ENCODE measurements at places on chromosomes 1 and 21.

DNA sequence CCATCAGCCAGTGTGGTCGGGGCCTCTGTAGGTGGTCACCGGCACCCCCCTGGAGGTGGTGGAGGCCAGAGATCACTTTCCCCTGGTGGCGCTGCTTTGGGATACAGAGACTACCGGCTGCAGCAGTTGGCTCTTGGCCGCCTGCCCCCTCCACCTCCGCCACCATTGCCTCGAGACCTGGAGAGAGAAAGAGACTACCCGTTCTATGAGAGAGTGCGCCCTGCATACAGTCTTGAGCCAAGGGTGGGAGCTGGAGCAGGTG, 961 bp downstream of the RBM15 start:
- DNase-seq = no peak

DNA sequence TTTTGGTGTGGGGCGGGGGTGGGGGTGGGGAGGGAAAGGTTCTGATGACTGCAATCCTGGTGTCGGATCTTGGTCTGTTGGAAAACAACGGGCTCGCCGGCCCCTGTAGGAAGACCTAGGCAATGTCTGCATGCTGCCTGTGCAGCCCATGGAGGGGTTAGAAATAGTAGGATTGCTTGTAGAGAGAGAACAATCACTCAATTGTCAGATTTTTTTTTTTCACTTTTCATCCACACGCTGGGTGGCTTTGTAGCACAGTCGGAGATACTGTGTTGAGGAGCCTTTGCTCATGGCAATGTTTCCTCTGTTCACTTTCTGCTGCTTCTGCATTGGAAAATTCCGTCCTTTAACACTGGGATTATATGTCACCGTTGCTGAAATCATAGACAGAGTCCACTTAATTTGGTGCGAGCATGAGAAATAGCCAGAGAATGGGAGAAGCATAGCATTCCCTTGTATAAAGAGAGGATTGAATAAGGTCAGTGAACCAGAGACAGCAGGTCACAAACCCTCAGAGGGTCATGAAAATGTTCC, 107.5 kb downstream of the MRPS6 start:
- no peak for DNase-seq

GRCh38 chr1:225534135-225534534, 106.3 kb upstream of the LBR start:
- no peak for DNase-seq

DNA sequence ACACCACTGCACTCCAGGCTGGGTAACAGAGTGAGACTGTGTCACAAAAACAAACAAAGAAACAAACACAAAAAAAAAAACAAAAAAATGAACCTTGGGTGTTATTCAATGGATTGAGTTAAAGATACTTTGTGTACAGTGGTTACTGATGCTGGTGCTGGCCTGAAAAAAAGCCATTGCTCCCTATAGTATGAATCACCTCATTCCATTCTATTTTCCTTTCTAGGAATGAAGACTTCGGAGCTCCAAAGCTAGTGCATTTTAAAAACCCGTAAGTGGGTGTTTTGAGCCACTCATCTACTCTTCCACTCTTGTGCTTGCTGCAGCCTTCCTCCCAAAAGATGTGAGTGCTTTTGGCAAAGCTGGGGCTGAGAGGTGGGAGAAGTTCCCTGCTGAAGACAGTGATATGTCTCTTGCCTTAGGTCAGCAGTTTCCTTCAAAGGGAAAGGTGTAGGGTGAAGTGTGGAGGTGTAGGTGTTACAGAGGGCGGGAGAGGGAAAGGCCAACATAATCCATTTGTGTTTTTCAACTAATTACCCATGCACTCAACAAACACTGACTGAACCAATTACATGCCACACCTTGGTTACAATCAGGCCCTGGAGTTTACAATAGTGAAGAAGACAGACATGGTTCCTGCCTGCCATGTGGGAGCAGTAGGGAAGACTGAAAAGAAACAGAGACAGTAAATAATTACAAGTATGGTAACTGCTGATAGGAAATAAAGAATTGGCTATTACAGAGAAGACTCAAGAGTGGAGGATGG, 55.0 kb upstream of the SERBP1 start:
- no peak for DNase-seq

- DNase-seq = no peak
Measured at GRCh38 chr1:226985239-226985838, 45.2 kb downstream of the COQ8A start.

- DNase-seq = peak; percentile 53
Measured at GRCh38 chr1:216958569-216958968, 235.3 kb upstream of the ESRRG start.

DNA sequence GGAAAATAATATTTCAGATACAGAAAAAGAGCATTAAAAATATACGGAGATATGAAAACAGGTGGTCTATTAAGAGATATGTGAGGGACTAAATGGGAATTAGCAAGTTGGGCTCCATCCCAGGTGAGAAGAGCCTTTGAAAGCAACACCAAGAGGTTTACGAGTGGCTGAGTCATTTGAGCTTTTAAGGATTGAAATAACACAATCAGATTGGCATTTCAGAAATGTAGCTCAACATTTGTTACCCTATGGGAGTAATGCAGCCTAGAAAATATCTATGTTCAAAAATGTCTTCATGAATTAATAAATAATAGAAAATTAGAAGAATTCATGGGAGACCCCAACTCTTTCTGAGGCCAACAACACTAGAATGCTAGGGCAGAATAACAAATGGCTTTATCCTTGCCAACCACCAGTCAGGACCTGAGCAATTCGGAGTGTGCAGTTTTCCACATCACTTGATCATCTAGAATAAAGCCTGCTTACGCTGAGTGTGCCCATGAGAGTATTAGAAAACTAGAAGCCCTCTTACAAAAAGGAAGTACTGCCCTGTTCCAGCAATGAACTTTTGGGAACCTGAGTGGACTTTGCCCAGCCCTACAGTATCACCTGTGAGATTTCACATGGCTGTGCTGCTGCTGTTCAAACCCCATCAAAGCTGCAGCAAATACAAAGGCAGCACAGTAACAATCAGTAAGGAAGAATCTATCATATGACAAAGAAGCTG, 538.0 kb upstream of the CAMK1G start:
- peak; percentile 26 for DNase-seq

DNA sequence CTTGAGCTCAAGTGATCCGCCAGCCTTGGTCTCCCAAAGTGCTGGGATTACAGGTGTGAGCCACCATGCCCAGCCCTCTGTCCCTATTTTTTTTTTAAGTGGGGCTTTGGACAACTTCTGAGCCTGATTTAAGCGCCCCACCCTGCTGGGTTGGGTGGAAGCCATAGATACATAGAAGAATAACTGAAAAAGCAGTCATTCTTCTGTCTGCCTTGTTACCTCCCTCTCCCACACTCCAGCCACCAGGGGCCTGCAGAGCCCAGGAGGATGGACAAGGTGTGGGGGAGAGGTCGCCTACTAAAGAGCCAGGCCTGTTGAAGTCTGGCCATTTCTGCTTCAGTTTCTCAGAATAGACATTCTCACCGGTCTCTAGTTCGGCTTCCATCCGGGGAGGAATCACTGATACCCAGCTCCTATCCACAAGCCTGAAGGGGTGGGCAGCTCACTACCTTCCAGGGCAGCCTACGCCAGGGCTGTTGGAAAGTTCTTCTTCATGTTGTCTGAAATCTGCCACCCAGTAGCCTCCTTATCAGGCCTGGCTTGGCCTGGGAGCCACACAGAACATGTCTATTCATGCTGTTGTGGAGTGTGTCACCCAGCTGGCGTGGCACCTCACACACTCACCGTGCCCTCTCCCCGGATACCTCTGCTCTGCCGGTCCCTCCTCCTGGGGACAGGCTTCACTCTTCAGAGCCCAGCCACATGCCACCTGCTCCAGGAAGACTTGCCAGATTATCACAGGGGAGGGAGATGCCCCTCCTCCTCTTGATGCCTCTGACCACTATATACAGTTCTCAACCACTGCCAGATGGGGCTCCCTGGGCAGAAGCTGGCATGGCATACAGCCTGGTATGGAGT, 27.7 kb downstream of the KNCN start:
- DNase-seq = peak; percentile 50

GRCh38 chr1:198943484-198944187, 304.8 kb downstream of the PTPRC start:
- DNase-seq = no peak

DNA sequence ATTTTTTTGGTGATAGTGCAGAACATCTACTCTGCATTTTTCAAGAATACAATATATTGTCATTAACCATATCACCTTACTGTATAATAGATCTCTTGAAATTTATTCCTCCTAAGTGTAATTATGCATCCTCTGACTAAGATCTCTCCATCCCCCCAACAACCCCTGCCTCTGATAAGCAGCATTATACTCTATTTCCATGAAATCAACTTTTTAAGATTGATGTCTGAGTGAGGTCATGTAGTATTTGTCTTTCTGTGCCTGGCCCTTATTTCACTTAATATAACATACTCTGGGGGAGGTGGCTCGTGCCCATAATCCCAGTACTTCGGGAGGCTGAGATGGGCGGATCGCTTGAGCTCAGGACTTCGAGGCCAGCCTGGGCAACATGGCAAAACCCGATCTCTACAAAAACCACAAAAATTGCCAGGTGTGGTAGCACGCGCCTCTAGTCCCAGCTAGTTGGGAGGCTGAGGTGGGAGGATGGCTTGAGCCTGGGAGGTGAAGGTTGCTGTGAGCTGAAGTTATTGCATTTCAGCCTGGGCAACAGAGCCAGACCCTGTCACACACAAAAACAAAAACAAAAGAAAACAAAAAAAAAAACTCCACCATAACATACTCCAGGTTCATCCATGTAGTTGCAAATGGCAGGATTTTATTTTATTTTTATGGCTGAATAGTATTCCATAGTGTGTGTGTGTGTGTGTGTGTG, 5.7 kb downstream of the ACOT11 start:
- no peak for DNase-seq

- no peak for DNase-seq
Measured at GRCh38 chr1:116528329-116529083, 42.3 kb downstream of the CD58 start.

DNA sequence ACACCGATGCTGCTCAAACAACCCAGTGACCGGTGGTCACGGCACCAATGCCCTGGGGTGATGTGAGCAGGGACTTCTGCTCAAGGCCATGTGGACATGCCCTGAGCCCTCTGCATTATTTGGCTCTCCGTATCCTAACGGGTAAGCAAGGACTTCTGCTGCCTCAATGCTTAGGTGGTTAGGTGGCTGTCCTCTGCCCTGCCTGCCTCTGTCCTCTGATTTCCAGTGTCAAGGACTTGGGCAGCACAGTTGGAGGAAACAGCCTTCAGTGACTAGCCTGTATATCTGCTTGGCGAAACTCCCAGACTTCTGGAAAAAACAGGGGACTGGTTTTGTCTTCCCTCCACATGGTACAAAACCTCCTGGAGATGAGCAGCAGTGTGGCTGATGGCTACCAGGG, 34.5 kb downstream of the DNAJC11 start:
- no peak for DNase-seq

- no peak for DNase-seq
Measured at GRCh38 chr21:41325138-41325912, 8.7 kb downstream of the FAM3B start.

DNA sequence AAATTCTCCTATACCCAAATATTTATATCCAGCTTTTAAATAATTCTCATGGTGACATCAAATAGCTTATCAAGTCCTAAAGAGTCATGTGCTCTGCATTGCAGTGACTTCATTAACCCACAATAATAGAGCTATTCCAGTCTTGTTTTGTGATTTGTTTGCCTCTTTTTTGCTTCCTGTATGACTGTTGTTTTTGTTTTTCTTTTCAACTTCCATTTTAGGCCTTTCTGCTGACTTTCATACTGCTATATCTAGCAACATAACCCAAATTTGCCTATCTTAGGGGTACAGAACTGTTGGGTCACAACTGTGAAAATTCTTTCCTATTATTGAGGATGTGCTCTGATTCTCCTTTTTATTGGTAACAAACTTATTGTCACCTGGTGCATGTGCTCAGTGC, 30.3 kb downstream of the SPATA17 start:
- DNase-seq = peak; percentile 1

DNA sequence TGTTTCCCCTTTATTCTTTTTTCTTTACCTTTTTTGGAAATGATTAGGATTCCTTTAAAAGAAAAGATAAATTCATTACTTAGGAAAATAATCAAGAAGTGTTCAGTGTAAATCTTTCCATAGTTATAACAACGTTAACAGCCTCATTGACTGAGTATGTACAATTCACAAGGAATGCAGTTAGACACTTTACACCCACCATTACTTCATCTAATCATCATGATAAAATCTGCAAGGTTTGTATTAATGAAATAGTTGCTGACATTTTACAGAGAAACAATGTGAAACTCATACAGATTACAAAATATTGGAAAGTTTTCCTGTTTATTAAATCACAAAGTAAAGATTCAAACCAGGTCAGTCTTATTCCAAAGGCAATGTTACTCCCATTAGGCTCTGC, 59.3 kb upstream of the NEGR1 start:
- DNase-seq = no peak

- no peak for DNase-seq
Measured at GRCh38 chr1:33272509-33272908, 16.2 kb downstream of the ZNF362 start.

- DNase-seq = peak; percentile 38
Measured at GRCh38 chr1:201427963-201428362, 6.4 kb upstream of the TNNI1 start.

DNA sequence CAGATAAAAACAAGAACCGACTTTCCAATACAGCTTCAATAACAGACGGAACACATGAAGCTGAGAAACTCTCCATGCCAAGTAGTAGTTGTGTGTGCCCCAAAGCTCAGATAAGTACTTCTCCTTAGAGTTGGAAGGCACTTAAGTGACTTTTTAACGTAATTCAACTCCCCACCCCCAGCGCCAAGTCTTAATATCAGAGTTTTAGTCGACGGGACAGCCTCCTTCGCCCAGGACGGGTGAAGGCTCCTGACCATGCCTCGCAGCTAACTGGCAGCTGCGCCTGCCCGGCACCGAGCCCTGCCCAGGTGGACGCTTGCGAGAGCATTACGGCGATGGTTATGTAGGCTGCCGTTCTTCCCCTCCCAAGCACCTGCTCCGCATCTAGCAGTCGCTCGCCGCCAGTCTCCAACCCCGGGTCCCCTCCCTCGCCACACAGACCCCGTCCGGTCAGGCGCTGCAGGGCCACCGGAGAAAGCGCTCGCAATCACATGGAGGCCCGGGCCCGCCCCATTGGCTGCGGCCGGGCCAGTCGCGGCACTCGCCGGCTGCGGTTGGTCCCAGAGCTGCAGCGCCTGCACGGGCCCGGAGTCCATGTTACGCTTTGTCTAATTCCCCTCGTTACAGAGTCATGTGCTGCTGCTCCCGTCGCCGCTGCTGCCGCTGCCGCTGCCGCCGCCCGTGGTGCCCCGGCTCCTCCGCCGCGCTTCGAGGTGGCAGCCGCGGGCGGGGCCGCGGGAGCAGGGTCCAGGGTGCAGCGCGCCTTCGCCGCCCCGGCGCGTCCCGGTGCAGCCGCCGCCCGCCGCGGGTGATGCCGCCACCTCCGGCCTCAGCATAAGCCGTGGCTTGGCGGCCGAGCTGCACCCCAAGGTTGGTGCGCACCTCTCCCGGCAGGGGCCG, at the start of gene LRRC8D:
TSS of gene LRRC8D (plus strand) at position 611 of the 900 bp plus-strand sequence. CDS start 112,037 bp downstream, outside the sequence.
- DNase-seq = peak; percentile 82

Measured in myocyte (in vitro differentiated cells).